Pancreas (tissue), 10 donors: ENCODE measurements at places on chromosomes 4 and X. TPM values are rescaled to one million over a fixed set of nuclear protein-coding genes. Genes with fewer than 3 reads are reported as not detected.
A peak's percentile ranks its signal among the peaks of the same experiment; 100 is the strongest.

DNA sequence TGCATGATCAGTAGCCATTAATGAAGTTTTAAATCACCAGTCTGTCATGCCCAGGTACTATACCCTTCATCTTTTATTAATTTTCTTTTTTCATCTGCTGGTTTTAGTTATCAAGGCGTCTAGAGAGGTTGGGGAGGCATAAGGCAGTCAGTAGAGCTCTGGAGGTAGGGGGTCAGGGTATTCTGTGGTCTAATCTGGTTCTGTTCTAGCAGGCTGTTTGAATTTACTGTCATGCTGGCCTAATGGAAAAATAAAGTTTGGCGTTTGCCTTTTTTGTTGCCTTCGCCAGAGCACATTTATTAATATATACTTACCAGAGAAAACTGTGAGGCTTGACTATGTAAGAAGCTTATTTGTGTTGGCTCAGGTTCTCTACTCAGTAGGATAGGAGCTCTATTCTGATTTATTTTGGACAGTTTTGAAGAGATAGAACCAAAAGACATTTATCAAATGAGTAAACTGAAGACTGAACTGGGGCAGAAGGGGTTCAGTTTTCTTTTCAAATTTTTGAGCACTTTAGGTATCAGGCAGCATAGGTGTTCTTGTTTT, 46.9 kb downstream of the TMEM131L start:
- no peak for DNase-seq

DNA sequence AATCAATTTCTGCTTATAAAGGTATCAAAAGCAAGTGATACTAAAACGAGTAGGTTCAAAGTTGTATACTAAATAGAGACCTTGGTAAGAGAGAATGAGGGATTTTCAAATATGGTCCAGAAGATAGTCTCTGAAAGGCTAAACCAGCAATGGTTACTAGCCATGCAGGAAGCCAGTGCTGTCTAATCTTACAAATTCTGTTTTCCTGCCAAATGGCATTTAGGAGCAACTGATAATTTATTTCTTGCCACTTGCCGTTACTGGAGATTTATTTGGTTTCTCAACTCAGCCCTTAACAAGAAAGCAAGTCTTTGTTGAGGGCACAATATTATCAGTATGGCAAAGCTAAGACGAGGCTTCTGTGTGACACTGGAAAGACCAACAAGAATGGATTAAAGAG, 47.2 kb downstream of the MAP7D3 start:
- DNase-seq: no peak

- peak; percentile 80 for DNase-seq
Observed at GRCh38 chr4:1604706-1605205, 79.4 kb downstream of the FAM53A start.

- DNase-seq: no peak
Observed at GRCh38 chrX:149846789-149847188, 34.2 kb upstream of the MAGEA8 start.

DNA sequence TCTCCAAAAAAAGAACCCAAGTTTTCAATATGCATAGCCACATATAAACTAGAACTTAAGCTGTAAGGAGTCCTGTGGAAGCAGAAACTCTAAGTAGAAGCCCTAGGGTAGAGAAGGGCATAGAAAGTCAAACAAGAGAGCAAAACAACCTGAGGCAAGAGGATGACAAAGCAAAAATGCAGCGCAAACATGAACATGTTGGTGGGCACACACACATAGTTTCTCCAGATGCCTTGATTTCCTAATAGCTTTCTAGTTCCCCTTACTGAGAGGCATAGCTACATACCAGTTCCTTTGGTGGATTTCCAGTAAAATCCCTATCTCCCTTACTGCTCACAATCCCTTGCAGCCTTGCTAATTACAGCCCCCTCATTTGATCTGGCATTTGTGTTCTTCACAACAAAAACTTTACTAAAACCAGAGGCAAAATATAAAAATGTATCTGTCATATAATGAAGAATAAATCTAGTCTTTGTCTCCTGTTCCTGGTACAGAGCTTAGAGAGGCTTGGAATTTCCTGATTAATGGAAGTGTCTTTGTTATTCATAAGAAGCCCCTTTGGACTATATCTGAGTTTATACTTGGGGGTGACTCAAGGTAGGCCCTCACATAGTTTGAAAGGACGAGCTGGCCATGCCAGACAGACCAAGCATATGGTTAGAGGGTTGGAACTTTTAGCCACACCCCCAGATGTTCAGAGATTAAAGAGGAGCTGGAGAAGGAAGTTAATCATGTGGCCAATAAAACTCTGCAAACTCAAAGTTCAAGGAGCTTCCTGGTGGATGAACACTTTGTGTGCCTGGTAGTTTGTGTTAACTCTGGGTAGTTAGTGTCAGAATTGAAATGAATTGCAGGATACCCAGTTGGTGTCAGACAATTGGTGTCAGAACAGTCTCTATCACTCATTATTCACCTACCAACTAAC, 52.7 kb upstream of the ZCCHC13 start:
- no peak for DNase-seq

- DNase-seq: peak; percentile 28
Observed at GRCh38 chr4:99763635-99764101, 53.0 kb upstream of the DAPP1 start.

DNA sequence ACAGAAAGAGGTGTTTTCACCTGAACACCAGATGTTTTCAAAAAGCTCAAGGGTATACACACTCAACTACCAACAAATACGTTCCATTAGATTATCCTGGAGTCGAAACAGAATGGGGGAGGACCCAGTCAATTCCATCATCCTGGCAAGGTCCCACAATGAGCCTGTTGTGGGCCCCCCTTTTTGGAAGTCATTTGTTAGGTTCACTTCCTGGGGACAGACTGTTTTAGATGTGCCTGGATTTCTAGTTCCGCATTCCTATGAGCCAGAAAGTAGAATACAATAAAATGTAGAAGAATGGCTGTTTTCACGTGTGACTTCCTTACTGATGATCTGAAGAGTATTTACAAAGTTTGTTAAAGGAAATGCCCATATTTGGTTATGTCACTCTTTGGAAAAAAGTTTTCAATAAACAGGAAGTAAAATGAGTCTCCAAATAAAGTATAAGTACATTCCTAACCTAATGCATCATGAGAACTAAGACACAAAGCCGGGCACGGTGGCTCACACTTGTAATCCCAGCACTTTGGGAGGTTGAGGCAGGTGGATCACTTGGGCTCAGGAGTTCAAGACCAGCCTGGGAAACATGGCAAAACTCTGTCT, 192.5 kb downstream of the MAML3 start:
- no peak for DNase-seq

Gene LIN54
- total RNA-seq: 2.9 TPM

Gene NDST4
- not detected for total RNA-seq

Gene FRMPD4
- 0.03 TPM for total RNA-seq

Gene ARHGAP10
- total RNA-seq: 7.7 TPM

Gene TMEM47
- total RNA-seq: 3.8 TPM

Gene CCDC149
- 21.0 TPM for total RNA-seq
